CD4-positive, alpha-beta T cell (primary cell): ENCODE measurements at places on chromosomes 3 and 15. TPM values are rescaled to one million over a fixed set of nuclear protein-coding genes. Genes with fewer than 3 reads are reported as not detected.

DNA sequence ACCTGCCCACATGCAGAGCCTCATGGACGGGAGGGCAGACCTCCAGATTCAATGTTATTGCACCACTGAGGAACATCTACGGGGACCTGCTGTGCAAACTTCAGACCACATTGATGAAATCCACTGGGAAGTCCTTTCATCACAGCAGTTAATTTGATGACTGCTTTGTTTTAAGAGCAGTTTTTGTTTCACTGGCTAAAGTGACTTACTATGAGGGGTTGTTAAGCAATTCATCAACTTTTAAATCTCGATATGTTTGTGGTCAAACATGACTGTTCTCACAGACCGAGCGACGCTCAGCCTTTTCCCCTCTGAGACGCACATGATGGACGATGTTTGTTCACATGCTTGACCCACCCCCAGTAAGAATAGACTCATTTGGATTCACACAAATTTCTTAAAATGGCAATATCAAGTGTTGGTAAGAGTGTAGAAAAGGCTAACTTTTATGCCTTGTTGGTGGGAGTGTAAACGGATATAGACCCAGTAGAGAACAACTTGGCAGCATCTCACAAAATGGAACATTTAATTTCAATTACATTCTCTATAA is 35.9 kb upstream of the IREB2 start:
- no peaks in the 10 kb centered on the region for H3K4me1 ChIP-seq
- no peak overlapping the region for H3K4me3 ChIP-seq
- no peaks in the 10 kb centered on the region for H3K27me3 ChIP-seq
- no peak overlapping the region for H3K27ac ChIP-seq

- H3K27ac ChIP-seq: no peak overlapping the region
- H3K4me1 ChIP-seq: no peaks in the 10 kb centered on the region
- H3K27me3 ChIP-seq: no peaks in the 10 kb centered on the region
- no peaks in the 10 kb centered on the region for H3K36me3 ChIP-seq
Observed at GRCh38 chr3:197913641-197914380, 36.2 kb upstream of the RPL35A start.

DNA sequence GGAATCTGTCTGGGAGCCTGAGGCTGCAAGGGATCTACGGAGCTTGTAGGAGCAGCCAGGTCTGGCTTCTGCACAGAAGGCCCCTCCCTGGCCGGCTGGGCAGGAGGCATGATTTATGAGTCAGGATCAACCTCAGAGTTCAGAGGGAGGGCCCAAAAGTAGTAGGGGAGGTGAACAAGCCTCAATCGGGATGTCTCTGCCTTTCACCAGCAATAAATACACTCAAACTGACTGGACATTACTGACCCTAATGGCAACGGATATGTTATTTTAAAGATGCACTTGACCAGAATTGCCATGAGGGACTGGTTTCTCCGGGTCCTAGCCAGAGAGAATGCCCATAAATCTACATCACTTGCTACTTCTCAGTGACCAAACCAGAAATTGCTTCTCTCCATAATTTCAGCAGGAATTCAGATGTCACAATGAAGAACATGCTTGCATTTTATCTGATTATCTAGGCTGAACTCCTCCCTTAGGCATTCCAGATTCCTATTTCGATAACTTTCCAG is 109.6 kb upstream of the LMOD3 start:
- H3K36me3 ChIP-seq: no peaks in the 10 kb centered on the region
- peaks cover 19% of the 10 kb centered on the region for H3K4me1 ChIP-seq
- no peak overlapping the region for H3K27ac ChIP-seq
- no peaks in the 10 kb centered on the region for H3K27me3 ChIP-seq
- no peak for DNase-seq

DNA sequence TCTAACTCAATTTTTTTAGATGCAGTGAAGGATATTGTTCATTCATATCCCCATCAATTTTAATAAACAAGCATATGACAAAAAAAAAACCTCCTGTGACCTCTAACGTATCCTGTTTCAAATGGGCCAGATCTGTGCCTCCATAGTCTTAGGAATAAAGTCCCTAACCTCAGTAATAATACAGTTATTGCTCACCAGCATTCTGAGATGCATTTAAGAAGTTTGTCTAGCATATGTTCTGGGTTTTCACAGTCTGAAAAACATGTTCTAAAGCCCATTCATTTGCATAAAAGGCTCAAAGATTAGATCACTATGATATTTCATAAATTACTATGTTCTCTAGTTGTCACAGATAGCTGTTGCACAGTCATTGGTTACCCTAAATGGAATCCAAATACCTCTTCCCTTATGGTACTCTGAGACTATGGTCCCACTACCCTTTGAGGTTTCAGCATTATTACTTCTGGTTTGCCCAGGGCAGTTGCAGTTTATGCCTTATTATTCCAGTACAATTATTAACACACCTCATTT is 190.1 kb downstream of the ZIC4 start:
- H3K4me3 ChIP-seq: no peak overlapping the region
- H3K36me3 ChIP-seq: no peaks in the 10 kb centered on the region
- H3K27me3 ChIP-seq: no peaks in the 10 kb centered on the region
- H3K27ac ChIP-seq: no peak overlapping the region
- H3K4me1 ChIP-seq: no peaks in the 10 kb centered on the region

DNA sequence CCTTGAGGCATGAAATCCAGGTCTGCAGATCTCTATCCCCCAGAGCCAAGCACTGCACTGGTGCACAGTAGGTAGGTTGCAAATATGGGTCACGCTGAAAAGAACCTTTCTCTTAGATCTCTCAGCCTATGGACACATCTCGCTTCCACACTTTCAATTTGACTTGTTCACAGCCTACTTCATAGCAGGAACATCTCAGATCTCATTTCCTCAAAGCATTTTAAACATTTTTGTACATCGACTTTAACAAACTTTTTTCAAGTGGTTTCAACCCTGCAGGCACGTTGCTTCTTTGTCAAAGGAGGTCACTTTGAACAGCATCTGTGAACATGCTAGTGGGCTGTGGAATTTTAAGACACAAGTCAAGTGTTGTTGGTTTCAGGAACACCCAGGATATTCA is 76.0 kb downstream of the SLC12A8 start:
- no peaks in the 10 kb centered on the region for H3K27me3 ChIP-seq
- no peak overlapping the region for H3K4me3 ChIP-seq
- peaks cover 24% of the 10 kb centered on the region for H3K4me1 ChIP-seq
- no peak for DNase-seq
- H3K36me3 ChIP-seq: no peaks in the 10 kb centered on the region

DNA sequence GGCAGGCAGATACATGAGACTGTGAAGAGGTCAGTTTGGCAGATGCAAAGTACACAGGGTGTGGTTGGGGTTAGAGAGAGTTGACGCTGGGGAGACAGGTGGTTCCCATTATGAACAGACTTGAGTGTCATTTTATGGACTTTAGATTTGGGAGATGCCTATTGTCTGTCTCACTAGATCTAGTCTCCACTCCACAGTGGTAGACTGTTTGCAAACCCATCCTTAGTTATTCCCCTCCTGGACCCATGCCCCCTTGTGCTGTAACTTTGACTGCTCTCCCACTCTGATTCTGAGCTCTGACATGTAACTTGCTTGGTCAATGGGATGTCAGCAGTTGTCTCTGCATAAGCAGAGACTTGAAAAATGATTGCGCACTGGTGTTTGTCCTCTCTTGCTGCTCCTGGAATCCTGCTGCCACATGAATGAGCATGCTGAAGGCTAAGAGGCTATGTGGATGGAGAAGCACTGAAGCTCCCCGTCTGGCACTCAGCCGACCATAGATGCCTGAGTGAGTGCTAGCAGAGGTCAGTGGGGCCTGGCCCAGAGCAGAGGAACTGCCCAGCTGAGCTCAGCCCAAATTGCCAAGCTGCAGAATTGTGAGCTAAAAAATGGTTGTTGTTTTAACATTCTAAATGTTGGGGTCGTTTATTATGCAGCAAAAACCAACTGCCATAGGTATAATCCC is 88.2 kb downstream of the FAM43A start:
- no peaks in the 10 kb centered on the region for H3K27me3 ChIP-seq
- no peaks in the 10 kb centered on the region for H3K36me3 ChIP-seq
- no peak overlapping the region for H3K27ac ChIP-seq
- H3K4me3 ChIP-seq: no peak overlapping the region
- DNase-seq: no peak

- no peaks in the 10 kb centered on the region for H3K4me1 ChIP-seq
- no peak overlapping the region for H3K4me3 ChIP-seq
- DNase-seq: no peak
- no peaks in the 10 kb centered on the region for H3K27me3 ChIP-seq
- no peak overlapping the region for H3K27ac ChIP-seq
- H3K36me3 ChIP-seq: no peaks in the 10 kb centered on the region
Observed at GRCh38 chr3:97579365-97579764, 185.2 kb upstream of the ARL6 start.

DNA sequence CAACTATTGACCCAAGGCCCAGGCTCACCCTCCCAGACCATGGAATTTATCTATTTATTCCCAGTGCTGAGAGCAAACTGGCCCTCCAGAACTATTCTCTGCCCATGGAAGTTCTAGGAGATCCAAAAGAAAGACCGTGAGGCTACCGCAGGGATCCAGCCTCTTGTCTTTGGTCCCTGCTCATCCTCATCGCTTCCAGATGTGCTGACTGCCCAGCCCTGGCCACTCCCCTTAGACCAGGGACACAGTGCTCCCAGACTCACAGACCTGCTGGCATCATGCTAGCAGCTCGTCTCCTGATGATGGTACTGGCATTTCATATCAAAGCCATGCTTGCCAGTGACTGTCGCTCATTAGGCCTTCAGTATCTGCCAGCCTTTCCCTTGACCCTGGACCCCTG is 405.7 kb upstream of the PPP2R3A start:
- no peak overlapping the region for H3K4me3 ChIP-seq
- H3K27me3 ChIP-seq: no peaks in the 10 kb centered on the region
- no peak overlapping the region for H3K27ac ChIP-seq
- no peaks in the 10 kb centered on the region for H3K36me3 ChIP-seq

DNA sequence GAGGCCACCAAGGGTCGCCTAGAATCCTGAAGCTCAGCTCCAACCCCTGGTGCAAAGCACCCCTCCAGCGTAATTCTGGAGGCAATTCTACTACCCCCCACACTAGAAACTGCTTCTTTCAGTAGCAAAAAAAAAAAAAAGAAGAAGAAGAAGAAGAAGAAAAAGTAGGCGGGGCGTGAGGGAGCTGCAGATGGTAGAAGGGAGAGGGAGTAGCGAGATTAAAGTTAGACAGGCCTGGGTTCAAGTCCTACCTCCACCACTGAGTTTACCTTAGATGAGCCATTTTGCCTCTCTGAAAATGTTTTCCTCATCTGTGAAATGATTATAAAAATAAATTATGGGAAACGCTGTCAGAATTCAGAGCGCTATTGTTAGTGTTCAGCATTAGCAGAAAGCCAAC is 913 bp downstream of the FAM174B start:
- no peak overlapping the region for H3K27ac ChIP-seq
- no peaks in the 10 kb centered on the region for H3K36me3 ChIP-seq

DNA sequence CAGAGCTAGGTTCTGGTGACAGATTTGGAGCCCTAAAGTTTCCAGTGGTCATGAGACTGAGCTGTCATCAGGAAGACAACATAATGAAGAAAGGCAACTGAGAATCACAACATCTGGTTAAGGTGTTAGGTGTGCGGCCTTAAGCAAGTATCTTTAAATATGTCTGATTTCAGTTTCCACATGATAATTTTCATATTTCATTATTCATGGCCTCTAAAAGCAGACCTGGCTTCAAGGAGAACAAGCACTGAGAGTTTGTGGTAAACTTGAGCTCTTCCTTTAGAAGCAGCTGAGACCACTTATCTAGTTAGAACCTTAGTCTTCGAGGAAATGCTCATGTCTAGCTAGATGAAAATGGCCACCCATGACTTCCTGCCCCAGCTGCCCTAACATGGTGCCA is 25.7 kb upstream of the MYLK start:
- no peaks in the 10 kb centered on the region for H3K4me1 ChIP-seq
- DNase-seq: no peak
- H3K4me3 ChIP-seq: no peak overlapping the region
- no peaks in the 10 kb centered on the region for H3K27me3 ChIP-seq
- peaks cover 1% of the 10 kb centered on the region for H3K36me3 ChIP-seq
- H3K27ac ChIP-seq: no peak overlapping the region

DNA sequence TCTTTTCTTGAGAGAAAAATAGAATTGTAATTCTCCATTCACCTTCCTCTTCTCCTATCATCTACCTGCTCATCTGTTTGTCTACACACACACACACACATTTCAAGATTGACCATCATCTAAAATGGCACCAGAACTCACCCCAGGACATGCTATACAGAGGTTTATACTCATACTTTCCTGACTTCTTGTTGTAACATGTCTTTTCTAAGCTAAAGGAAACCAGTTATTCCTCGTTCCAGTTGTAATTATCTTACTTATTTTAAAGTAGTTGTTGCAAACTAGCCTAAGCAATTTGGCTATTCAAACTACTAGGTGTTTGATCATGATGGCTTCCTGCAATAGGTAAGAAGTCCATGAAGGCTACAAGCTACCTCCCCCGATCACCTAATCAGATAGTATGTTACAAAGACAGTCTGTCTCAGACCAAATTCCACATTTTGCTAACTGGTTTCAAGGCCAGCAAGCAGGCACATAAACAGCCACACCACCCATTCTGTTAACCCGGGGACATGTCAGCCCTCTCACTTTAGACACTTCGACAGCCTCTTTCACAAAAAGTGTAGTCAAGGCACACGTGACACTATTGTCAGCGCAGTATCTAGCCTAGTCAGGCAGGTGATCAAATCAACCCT is 189.7 kb downstream of the SHQ1 start:
- peaks cover 7% of the 10 kb centered on the region for H3K27me3 ChIP-seq
- no peak overlapping the region for H3K27ac ChIP-seq
- H3K4me3 ChIP-seq: no peak overlapping the region
- DNase-seq: no peak

DNA sequence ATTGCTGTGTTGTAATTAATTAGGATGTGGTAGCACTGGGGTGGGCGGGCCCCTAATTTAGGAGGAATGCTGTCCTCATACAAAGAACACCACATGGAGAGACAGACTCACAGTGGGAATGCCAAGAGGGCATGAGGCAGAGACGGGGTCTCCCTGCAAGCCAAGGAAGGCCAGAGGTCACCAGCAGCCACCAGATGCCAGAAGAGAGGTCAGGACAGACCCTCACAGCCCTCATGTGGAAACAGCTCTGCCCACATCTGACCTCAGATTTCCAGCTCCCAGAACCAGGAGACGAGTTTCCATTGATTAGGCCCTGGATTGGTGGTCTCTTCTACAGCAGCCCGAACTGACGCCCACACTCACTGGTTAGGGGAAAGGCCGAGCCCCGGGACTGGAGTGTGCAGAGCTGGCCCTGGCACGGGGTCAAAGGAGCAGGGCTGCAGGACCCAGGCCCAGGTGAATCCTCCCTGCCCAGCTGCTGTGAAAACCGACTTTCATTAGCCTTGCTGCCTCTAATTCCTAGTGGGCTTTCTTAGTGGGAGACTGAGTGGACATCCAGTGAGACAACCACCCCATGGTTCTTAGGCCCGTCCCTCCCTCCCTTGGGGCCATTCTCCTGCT is 43.0 kb upstream of the SLC41A3 start:
- H3K4me3 ChIP-seq: no peak overlapping the region
- no peak overlapping the region for H3K27ac ChIP-seq
- no peaks in the 10 kb centered on the region for H3K4me1 ChIP-seq
- no peak for DNase-seq
- H3K36me3 ChIP-seq: no peaks in the 10 kb centered on the region

GRCh38 chr3:67529337-67529736 is 125.1 kb downstream of the SUCLG2 start:
- H3K4me1 ChIP-seq: no peaks in the 10 kb centered on the region
- no peak for DNase-seq
- no peak overlapping the region for H3K4me3 ChIP-seq
- H3K27me3 ChIP-seq: no peaks in the 10 kb centered on the region
- peaks cover 27% of the 10 kb centered on the region for H3K36me3 ChIP-seq

LNP1 gene
- 0.70 TPM for total RNA-seq

STRIT1 gene
- total RNA-seq: not detected

PAQR9 gene
- not detected for total RNA-seq
